ENCODE measurements at places on chromosomes 11 and 22.

DNA sequence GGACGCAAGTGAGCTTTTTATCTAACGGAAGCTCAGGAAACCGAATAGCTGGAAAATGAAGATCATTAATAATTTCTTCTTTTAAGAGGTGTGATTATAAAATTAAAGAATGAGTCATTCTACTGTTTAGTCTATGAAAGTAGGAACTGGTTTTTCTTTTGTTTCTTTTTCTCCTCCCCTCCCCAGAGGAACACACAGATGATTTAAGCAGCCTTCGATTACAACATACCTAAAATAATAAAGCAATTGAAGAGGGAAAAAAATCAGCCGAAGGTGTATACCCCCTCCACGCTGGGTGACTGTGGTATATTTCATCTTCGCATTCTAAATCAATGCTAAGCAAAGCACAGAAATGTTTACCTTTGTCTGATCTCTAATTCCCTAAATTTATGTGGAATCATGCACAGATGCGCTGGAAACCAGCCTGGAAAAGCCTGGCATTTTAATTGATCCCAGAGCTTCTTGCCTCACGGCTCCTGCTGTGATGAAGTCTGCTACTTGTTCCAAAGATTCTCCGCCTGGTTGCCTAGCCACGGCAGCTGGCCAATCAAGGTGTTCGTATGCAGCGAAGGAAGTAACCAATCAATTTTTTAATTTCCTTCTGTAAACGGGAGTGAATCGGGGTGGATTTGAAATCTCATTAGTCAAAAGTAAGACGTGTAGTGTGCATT is 133.9 kb downstream of the FANCF start:
- no peak for DNase-seq

- no peak for DNase-seq
Observed at GRCh38 chr11:22859756-22860155, 518 bp downstream of the CCDC179 start.

- no peak for DNase-seq
Observed at GRCh38 chr22:33921525-33922348, 1.5 kb upstream of the LARGE1 start.

GRCh38 chr22:48422900-48423480 is 1404.7 kb downstream of the BRD1 start:
- no peak for DNase-seq

- no peak for DNase-seq
Observed at GRCh38 chr11:62108017-62108750, 15.6 kb upstream of the INCENP start.

DNA sequence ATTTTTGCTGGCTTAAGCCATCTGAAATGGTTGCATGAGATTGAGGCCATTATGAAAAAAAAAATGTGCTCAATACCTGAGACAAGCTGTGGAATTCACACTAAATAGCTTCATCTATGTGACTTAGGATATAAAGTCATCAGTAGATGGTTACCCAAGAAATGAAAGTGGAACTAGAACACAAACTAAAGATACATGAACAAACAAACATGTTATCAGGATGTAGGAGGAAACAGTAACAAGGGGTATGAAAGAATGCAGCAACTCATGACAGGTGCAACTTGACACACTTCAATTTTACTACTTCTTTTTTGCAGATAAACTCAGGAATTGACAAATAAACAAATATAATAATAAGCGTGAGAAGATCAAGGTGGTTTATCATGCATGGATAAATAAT is 155.0 kb downstream of the WT1 start:
- DNase-seq, result no peak

- no peak for DNase-seq
Observed at GRCh38 chr22:41991111-41991510, 7.5 kb upstream of the WBP2NL start.

- no peak for DNase-seq
Observed at GRCh38 chr11:78289552-78290292, 101.0 kb downstream of the USP35 start.

GRCh38 chr11:46267930-46268329 is 9.5 kb upstream of the CREB3L1 start:
- DNase-seq, result no peak

- DNase-seq, result no peak
Observed at GRCh38 chr11:111435046-111435698, 56.1 kb upstream of the POU2AF1 start.

DNA sequence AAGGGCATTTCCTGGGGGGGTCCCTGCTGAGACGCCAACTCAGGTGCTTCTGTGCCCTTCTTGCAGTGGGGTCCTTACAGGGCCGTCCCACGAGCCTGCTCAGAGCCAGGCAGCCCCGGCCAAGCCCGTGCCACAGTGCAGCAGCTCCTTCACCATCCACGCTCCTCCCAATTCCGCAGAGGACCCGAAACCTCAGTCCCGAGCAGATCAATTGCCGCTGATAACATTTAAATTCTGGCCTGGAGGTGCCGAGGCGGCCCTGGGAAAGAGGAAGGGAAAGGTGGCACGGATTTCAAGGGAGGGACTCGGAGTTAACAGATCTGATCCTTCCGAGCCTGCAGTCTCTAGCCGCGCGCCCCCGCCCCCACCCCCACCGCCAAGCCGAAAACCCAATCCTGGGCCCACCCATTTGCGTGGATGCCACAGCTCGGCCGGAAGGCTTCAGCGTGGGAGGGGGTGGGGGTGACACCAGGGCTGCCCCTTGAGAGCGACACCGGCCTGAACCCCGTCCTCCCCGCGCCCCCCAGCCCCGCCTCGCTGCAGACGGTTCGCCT is 32.3 kb upstream of the JAM3 start:
- no peak for DNase-seq

DNA sequence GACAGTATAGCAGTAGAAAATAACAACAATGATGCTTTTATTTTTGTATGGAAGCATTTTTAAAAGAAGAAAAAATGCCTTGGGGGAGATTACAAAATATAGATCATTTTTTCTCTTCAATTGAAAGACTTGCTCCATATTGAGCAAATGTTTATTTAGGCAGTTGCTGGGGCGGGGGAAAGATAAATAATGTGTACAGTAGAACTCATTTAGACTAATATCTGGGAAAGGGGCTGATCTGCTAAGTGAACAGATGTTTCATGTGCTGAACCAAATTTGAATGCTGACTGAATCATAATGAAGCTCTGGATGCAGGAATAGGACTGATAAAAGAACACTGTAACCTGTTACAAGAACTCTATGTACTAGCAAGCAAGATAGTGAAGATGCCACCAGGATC is 457.1 kb upstream of the TENM4 start:
- DNase-seq, result no peak

DNA sequence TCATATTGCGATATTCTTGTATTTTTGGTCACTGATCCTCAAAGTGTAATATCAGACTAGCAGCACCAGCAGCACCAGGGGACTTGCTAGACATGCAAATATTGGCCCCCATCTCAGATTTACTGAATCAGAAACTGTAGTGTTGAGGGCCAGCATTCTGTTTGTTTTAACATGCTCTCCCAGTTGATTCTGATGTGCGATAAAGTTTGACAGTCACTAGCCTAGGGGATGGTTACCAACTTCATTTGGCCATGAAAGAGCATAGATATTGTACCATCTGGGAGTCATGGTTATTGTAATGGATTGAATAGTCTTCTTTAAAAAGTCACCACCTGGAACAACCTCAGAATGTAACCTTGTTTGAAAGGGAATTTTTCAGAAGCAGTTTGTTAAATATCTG is 1090.4 kb upstream of the RAG2 start:
- DNase-seq, result no peak

DNA sequence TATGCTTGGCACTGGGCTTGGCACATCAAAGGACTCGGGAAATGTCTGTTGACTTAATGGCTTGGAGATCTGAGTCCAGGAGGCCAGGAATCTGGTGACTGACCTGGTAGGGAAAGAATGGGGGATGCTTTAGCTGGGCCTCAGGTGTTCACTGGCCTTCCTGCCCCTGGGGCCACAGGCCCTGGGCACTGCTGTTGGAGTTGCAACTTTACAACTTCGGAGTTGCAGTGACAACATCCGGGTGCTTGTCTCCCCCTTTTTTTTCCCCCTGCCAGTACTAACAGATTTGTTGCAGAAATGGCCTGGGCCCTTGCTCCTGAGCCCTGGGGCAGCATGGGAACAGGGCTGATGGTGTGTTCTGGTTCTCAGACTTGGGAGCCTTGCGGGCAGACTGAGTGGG is 23.8 kb downstream of the OSBP2 start:
- DNase-seq, result no peak
